M059J (cell line): ENCODE measurements at places on chromosomes 1 and 21.

DNA sequence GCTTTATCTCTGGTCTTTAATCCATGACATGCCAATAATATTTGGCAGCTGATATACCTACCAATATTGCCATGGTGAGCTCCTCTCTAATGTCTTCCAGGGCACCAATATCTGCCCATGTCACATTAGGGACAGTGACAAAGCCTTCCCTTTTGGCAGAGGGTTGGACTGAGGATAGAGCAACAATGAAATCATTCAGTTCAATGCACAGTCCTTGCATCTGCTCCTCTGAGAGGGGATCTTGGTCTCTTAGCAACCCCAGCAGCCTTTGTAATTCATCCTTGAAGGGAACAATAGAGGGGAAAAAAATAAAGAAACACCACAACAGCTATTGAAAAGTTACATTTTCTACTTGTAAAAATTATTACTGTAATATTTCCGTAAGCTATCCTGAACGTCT lies 42.3 kb downstream of the NVL start:
- no peak for DNase-seq

DNA sequence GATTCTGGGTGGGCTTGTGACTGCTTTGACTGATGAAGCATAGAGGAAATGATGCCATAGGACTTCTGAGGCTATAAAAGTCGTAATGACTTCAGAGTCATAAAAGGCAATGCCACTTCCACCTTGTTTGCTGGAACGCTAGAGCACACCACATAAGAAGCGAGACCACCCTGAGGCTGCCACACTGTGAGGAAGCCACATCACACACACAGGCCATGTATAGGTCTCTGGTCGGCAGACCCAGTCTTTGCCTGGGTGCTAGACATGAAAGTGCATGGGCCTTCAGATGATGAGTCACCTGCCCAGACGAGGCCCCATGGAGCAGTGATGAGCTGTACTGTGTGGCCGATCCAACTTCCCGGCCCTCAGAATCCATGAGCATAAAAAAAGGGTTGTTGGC lies 14.2 kb upstream of the KANK4 start:
- peak; percentile 81 for DNase-seq

DNA sequence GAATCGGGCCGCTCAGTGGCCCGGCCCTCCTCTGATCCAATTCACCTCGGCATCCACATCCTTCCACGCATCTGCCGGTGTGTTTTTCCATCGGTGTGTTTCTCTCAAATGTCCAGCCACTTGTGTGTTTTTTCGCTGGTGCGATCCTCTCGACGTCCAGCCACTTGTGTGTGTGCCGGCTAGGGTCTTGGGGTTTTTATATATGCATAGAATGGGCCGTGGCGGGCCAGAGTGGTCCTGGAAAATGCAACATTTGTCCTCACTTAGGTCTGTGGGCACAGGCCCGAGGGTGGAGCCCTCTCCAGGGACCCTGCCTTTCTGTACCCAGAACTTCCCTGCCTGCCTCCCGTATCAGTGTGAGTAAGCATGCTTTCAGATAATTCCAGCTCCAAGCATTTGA lies 1106.4 kb downstream of the AMY1C start:
- DNase-seq: no peak

DNA sequence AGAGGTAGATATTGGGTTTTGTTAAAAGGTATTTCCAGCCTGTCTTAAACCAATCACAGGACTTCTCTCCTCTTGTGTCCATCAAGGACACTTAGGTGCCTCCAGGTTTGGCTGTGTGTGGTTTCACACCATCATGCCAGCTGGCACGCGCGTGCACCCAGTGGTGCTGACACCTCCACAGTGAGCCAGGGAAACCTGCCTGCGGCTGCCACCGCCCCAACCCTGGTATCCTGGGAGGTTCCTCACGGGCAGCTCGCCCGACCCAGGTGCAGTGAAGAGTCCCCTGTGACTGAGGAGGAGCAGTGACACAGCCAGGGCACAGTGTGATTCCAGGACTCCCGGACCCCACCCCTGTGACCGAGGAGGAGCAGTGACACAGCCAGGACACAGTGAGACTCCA lies 13.2 kb upstream of the COL6A2 start:
- no peak for DNase-seq

DNA sequence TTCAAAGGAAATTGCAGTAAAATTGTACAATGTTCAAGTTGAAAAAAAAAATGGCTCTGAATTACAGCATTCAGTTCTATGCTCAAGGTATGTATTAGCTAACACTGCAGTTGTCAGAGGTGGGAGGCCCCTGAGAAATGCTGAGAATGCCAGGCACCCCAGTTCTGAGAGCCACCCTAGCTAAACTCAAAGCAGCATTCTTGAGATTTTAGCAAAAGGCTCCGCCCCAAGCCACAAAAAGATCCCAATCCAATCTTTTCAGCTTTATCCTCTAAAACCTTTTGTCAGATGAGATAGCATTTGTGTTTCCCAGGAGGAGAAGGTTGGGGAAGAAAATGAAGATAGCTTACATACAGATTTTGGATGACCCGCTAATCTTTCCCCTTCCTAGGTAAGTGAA lies 68.8 kb downstream of the SMYD2 start:
- peak; percentile 27 for DNase-seq

DNA sequence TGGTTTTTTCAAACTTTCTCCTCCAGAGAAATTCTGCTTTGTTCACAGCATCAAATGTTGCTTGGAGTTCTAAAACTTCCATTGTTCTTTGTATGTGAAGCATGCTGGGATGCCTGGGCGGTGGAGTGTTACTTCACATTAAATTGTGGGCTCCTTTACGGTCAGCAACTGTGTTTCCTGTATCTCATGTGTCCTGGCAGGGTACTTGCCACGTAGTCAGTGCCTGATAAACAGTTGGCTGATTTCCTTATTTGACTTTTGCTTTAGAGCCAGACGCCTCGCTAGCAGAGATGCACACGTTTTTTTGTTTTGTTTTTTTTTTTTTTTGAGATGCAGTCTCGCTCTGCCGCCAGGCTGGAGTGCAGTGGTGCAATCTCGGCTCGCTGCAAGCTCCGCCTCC lies 96.7 kb downstream of the UCK2 start:
- DNase-seq: no peak

DNA sequence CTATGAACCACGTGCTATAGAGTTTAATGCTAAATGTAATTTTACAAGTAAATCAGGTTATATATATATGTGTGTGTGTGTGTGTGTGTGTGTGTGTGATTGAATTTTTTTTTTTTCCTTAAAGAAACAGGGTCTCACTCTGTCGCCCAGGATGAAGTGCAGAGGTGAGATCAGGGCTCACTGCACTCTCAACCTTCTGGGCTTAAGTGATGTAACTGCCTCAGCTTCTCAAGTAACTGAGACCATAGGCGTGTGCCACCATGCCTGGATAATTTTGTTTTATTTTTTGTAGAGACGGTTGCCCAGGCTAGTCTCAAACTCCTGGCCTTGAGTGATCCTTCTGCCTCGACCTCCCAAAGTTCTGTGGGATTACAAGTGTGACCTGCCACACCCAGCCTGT lies 26.3 kb downstream of the POU2F1 start:
- DNase-seq: no peak

DNA sequence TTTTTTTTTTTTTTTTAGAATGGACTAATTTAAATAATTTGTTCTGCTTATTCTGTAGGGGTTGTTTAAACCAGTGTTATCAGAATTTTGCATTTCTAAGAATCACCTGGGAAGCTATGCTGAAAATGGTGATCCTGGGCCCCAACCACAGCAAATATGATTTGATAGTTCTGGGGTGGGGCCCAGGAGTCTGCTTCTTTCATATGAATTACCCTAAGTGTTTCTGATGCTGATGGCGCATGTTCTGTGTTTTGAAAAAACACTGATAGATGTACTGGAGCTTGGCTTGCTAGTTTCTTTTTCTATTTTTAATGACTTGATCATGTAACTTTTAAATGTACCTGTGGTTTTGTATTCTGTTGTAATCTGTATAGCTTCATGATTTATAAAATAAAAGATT lies 89.3 kb downstream of the CDC14A start:
- no peak for DNase-seq

GRCh38 chr1:84360316-84360715 lies 38.0 kb upstream of the DNASE2B start:
- no peak for DNase-seq

DNA sequence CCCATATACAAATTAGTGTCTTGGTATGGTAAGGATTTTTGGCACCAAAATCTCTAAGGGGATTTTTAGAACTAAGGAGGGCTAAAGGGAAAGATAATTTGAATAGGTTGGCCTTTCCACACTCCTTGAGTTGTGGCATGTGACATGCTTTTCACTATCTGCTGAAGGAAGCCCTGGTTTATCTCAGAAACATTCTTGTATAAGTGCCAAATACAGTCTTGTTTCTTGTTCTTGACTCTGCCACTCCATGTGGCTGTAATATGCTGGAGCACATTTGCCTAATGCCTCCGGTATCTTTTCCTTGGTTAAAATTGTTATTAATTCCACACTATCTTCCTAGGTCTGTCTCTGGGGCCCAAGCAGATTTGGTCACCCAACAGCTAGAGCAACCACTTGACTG lies 457.0 kb downstream of the USP25 start:
- peak; percentile 14 for DNase-seq

- peak; percentile 54 for DNase-seq
Observed at GRCh38 chr1:176206006-176206960, 803 bp downstream of the COP1 start.

- no peak for DNase-seq
Observed at GRCh38 chr1:5943343-5944124, 48.7 kb downstream of the NPHP4 start.

DNA sequence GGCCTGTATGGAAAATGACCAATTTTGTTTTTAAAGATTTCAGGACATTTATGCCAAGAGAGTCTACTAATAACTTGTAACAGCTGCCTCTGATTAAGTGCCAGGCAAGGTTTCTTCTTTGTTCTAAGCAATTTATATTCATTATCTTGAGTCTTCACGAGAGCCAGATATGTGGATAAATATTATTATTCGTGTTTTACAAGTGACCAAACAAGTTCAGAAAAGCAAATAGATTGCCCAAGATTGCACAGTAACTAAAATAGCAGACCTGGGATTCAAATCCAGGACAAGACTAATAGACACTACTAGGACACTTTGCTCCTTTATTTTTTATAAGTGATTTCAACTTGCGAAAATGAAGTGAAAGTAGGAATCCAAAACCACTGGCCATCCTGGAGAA lies 30.1 kb upstream of the DPT start:
- no peak for DNase-seq

GRCh38 chr1:144551107-144551542 lies 41.6 kb upstream of the PPIAL4F start:
- no peak for DNase-seq

DNA sequence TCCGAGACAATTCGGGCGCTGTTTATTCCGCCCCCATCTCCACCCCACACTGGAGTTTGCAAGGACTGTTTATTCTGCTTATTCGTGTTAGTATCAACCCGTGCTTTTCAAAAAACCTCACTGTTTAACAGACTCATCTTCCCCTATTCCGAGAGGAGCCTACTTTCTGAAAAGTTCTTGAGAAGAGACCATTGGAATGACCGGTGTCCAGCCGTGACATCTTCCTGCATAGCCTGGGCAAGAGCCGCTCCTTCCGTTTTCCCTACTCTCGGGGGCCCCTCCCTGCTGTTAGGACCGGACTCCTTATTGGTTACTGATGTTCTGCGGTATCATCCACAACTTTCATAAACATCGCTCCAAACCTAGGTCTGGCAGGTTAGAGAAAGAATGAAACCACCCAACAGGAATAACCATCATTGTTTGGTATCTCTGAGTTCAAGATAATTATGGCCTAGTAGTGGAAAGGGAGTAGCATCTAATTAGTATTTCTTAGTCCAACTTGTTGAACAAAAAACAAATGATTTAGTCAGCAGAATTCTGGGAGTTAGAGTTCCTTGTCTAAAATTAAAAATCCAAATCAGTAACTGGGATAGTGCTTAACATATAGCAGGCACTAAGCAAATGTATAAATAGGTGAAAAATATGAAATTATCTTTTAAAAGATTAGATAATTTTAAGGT lies 837 bp downstream of the STXBP3 start:
- peak; percentile 89 for DNase-seq

DNA sequence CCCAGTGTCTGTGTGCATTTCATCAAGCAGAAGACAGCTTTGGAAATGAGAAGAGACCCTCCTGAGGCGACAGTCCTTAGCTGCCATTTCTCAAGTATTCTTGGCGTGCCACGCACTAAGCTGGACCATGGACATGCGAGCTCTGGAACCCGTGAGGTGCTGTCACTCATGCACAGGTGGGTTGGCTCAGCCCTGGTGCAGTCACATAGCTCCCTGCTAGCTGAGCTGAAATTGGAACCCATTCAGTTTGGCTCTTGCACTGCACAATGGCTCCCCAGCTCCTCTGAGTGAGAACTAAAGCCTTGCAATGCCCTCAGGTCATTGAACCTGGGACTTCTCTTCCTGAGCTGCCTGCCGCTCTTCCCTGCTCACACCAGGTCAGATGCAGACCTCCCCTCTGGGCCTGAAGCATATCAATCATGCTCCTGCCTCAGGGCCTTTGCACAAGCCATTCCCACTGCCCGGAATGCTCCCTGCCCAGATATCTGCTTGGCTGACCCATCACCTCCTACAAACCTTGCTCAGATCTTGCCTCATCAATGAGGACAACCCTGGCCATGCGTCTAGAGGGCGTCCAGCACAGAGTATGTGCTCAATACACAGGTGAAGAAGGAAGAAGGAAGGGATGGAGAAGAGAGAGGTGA lies 6.3 kb upstream of the SRARP start:
- no peak for DNase-seq

GRCh38 chr1:42340901-42341300 lies 5.9 kb upstream of the FOXJ3 start:
- no peak for DNase-seq

DNA sequence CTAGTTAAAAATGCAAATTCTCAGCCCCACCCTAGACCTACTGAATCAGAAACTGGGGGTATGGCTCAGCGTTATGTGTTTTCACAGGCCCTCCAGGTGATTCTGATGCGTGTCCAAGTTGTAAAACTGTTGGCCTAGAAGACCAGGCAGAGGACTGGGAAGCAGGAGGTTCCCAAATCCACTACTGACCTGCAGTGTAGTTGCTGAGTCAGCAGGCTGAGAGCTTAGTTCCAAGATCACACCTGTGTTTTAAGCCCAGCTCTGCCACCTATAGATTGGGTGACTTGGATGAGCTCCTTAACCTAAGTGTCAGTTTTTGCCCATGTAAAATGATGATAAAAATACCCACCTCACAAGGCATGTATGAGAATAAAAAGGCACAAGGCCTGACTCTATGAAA lies 4.1 kb downstream of the GRHL3 start:
- DNase-seq: no peak

DNA sequence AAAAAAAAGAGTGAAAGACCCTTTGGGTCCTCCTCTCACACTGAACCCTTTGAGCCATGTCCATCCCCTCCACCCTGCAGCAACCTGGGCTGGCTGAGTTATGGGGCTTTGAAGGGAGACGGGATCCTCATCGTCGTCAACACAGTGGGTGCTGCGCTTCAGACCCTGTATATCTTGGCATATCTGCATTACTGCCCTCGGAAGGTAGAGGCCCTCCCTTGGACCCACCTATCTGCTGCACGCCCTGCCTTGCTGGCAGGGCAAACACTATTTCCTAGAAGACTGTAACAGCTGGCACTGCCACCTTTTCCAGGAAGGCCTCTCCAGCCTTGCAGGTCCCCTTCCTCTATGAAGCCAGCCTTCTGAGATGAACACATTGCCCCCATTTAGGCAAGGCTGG lies 1.1 kb downstream of the SLC50A1 start:
- no peak for DNase-seq
